Calu3 (cell line): ENCODE measurements at places on chromosomes 3 and 15. TPM values are rescaled to one million over a fixed set of nuclear protein-coding genes. Genes with fewer than 3 reads are reported as not detected.

DNA sequence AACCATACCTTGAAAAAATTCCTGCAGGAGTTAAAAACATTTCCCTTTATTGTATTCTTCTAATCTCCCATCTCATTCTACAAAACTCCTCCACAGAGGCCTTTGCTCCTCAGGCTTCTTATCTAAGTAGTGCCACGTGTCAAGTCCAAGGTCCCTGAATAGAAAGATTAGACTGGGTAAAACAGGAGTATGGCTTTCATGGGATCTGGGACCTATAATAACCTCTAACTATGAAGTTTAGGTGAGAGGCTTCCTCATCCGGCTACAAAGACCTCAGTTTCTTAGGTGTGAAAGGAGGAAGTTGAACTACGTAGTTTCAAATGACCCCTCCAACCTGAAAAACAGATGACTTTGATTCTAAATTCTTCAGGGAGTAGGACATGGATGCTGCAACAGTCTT is 20.0 kb downstream of the GPR15 start:
- no peaks in the 10 kb centered on the region for H3K27me3 ChIP-seq
- H3K36me3 ChIP-seq, result no peaks in the 10 kb centered on the region
- DNase-seq, result no peak
- no peaks in the 10 kb centered on the region for H3K4me1 ChIP-seq
- no peak overlapping the region for H3K27ac ChIP-seq

CKMT1B gene
- total RNA-seq, result 2.0 and 5.4 TPM in 2 replicates

SLC2A2 gene
- total RNA-seq, result 0.09 and 0.95 TPM in 2 replicates

DNA sequence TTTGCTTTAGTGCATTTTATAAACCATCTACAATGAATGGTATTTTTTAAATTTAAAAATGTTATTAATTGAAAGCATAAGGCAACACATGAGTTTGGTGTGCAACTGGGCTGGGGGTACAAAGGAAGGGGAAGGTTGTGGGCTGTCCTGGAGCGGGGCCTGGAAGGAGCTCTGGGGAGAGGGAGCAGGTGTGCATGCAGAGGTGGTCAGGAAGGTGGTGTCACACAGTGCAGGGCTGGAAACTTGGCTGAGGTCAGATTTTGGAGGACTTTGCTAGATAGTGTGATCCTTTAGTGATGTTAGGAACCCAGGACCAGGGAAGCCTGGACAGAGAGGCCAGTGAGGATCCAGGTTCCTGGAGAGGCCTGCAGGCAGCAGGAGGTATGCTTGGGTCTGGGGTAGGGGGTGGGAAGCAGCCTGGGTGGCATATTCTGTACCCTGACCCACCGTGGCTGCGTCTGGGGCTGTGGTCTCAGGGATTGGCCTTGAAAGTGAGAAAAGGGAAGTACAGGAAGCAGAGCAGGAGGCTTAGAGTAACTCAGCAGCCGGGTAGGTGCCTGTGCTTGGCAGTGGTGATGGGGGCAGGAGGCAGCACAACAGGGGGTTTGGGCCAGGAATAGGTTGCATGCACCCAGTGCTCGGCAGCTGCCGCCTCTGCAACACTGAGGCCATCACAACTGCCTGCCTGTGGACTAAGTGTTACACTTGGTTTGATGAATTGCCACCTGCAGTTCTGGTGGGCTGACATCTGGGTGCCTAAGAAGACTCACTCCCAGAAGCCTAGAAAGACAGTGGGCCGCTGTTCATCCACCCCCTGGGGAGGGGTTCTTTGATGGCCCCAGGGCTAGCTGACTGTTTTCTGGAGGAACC is 33.0 kb downstream of the KY start:
- H3K4me1 ChIP-seq, result no peaks in the 10 kb centered on the region
- H3K4me3 ChIP-seq, result no peak overlapping the region
- no peaks in the 10 kb centered on the region for H3K36me3 ChIP-seq
- peaks cover 41% of the 10 kb centered on the region for H3K27me3 ChIP-seq

- peak; percentile 56 for DNase-seq
- H3K4me3 ChIP-seq, result no peak overlapping the region
These were observed 29.1 kb downstream of the DAPK2 start for GRCh38 chr15:64017082-64017588.

DNA sequence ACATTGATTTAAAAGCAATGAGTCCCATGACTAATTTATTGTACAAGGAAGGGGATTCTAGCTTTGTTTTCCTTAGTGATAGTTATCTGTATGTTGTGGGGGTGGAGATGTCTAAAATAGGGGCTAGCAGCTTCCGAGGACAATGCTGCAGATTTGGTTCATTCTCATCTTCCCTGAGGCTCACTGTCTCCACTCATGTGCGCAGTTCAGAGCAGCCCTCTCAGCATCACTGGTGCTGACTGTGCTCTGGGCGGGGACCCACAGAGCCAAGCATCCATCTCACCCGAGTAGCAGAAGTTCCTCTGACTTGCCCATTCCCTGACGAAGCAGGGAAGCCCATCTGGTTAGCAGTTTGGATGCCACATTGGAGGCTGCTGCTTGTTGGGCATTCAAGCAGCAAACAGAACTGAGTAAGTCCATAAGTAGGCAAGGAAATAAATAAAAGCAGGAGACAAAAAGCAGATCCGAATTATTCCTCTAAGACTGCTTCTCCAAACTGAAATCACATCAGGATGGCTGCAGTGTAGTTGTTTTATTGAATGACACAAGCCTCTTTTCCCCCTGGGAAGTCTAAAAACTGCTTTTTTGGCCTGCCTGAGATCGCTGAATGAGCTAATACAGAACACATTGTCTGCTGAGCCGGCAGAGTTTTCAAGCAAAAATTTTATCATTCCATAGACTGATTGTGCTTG is 27.5 kb downstream of the RARB start:
- no peaks in the 10 kb centered on the region for H3K27me3 ChIP-seq
- peaks cover 37% of the 10 kb centered on the region for H3K36me3 ChIP-seq
- peaks cover 75% of the 10 kb centered on the region for H3K4me1 ChIP-seq
- DNase-seq, result no peak
- peak overlapping the region; percentile 56 for H3K4me3 ChIP-seq

CACNA2D3 gene
- total RNA-seq, result not detected in 2 replicates

GRCh38 chr15:80152896-80153876 is at the start of gene FAH:
Gene FAH (plus strand): TSS chr15:80152999. CDS start chr15:80153055, 56 bp downstream.
- H3K36me3 ChIP-seq, result peaks cover 16% of the 10 kb centered on the region
- H3K27me3 ChIP-seq, result no peaks in the 10 kb centered on the region
- DNase-seq, result peak; percentile 16
- peaks cover 15% of the 10 kb centered on the region for H3K4me1 ChIP-seq
- H3K27ac ChIP-seq, result peak within 1 kb of the TSS; percentile 74

ISLR gene
- not detected in 2 replicates for total RNA-seq

- no peaks in the 10 kb centered on the region for H3K27me3 ChIP-seq
- H3K4me1 ChIP-seq, result no peaks in the 10 kb centered on the region
- H3K4me3 ChIP-seq, result no peak overlapping the region
- H3K36me3 ChIP-seq, result no peaks in the 10 kb centered on the region
- no peak overlapping the region for H3K27ac ChIP-seq
These were observed 329.9 kb upstream of the ROBO1 start for GRCh38 chr3:80097674-80098073.

OR5K2 gene
- not detected in 2 replicates for total RNA-seq

DNA sequence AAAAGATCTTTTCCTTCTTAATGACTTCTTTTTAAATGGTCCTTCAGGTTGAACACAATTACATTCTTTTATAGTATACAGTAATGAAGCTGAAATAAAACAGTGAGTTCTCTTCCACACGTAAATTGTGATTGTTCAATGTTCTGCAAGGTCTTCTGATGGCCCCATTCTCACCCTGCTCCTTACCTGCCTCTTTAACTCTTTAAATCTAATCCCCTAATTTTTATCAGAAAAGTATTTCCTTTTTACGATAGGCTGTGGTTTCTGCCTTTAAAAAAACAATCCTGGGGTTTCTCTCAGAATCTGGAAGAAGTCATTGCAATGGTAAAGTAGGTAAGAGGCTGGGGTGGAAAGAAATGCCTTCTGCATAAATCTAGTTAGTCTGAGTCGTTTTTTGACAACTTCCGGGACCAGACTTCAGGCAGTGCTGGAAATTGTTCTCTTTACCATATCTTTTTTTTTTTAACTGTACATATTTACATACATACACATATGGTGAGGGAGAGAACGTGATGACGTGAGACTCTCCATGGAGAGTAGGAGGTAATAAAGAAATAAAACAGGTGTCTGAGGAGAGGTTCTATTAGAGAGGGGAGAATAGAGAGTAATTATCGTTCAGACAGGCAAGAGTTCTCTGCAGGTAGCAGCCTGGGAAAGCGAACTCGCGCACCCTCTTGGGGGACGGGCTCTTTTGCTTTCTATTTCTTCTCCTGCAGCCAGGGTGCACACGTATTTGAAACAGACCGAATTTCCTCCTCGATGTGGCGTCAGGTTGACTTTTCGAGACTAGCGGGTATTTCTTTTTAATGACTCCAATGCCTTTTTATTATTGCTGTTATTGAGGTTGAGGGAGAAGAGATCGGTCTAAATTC is at the start of gene SIDT1:
Gene SIDT1 (plus strand): TSS at position 730 of the 872 bp plus-strand sequence. CDS start 467 bp downstream, outside the sequence.
- H3K27ac ChIP-seq, result no peak within 1 kb of the TSS
- peak within 1 kb of the TSS; percentile 77 for H3K4me3 ChIP-seq
- DNase-seq, result peak; percentile 47
- H3K27me3 ChIP-seq, result peaks cover 71% of the 10 kb centered on the region

DNA sequence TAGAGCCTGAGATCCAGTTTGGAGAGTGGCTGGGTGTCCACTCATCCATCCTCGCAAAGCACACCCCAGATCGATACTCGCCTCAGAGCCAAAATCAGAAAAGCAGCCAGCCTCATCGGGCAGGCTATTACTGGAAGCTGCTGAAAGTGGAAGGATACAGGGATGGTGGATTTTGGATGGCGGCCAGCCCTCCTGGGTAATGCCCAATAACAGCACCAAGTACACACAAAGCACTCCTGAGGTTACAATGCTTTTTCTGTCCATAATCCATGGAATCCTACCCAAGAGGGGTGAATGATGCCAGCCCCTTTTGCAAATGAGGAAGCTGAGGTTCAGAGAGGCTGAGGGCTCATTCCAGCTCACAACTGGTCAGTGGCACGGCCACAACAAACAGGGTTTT is 93.1 kb upstream of the SLC6A11 start:
- no peaks in the 10 kb centered on the region for H3K36me3 ChIP-seq
- no peak overlapping the region for H3K4me3 ChIP-seq
- H3K27ac ChIP-seq, result no peak overlapping the region
- H3K27me3 ChIP-seq, result peaks cover 94% of the 10 kb centered on the region

TUSC7 gene
- total RNA-seq, result not detected in 2 replicates

GRCh38 chr3:14757153-14757700 is 61.5 kb upstream of the FGD5 start:
- H3K4me1 ChIP-seq, result no peaks in the 10 kb centered on the region
- H3K27me3 ChIP-seq, result peaks cover 53% of the 10 kb centered on the region
- H3K36me3 ChIP-seq, result no peaks in the 10 kb centered on the region
- H3K4me3 ChIP-seq, result no peak overlapping the region

- no peak overlapping the region for H3K4me3 ChIP-seq
- H3K36me3 ChIP-seq, result no peaks in the 10 kb centered on the region
- no peaks in the 10 kb centered on the region for H3K27me3 ChIP-seq
- no peak overlapping the region for H3K27ac ChIP-seq
These were observed 275.8 kb downstream of the SATB1 start for GRCh38 chr3:18149386-18149785.

ATP1B3 gene
- total RNA-seq, result 140 and 157 TPM in 2 replicates

ERICH6 gene
- 0.29 TPM in 1 of 2 replicates, not detected in the other for total RNA-seq

ADAMTS7 gene
- 1.3 and 1.4 TPM in 2 replicates for total RNA-seq

GRCh38 chr15:67025719-67026609 is 39.4 kb upstream of the SMAD3 start:
- H3K4me3 ChIP-seq, result no peak overlapping the region
- H3K4me1 ChIP-seq, result peaks cover 46% of the 10 kb centered on the region
- DNase-seq, result peak; percentile 40

DNA sequence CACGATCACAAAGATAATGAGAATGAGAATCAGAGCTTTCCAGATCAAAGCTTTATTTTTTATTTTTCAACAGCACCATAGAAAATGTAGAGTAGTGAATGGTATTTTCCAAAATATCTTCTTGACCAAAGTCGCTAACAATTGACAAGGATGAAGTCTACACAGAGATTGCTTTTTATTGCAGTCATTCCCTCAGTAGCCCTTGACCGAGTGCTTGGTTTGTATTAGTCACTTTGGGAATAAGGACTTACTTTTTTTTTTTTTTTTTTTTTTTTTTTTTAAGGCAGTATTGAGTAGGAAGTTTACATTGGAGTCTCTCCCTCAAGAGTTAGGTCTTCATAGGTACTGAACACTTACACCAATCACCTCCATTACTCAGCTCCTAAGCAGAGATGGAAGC is 39.8 kb downstream of the THRB start:
- H3K4me1 ChIP-seq, result peaks cover 19% of the 10 kb centered on the region
- no peak overlapping the region for H3K27ac ChIP-seq
- H3K27me3 ChIP-seq, result no peaks in the 10 kb centered on the region

DNA sequence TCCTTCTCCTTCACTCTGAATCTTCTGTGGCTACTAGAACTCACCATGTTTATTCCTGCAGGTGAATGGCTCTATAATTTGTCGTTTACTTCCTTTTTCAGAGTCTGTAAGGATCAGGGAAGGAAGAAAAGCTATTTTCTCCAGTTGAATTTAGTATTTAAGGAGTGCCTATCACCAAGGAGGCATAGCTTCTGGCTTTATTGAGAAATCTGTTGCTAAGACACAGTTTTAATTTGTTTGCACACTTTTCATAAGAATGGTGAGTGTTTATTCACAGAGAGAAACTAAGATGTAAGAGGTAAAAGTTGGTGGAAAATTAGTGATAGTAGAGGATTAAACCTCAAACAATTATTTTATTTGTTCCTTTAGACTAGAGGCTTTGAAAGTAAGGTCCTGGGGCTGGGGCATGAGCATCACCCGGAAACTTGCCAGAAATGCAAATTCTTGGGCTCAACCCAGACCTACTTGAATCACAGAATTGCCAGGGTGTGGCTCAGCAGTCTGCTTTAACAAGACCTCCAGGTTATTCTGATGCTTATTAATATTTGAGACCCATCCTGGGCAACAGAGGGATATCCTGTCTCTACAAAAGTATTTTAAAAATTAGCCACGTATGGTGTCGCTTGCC is 461.3 kb downstream of the AGBL1 start:
- no peaks in the 10 kb centered on the region for H3K27me3 ChIP-seq
- H3K27ac ChIP-seq, result no peak overlapping the region
- no peak for DNase-seq
- no peaks in the 10 kb centered on the region for H3K36me3 ChIP-seq
- no peak overlapping the region for H3K4me3 ChIP-seq
